ENCODE measurements at places on chromosomes 3 and 15. TPM values are rescaled to one million over a fixed set of nuclear protein-coding genes. Genes with fewer than 3 reads are reported as not detected.
A peak's percentile ranks its signal among the peaks of the same experiment; 100 is the strongest.

The NR2E3 gene
- not detected for total RNA-seq

DNA sequence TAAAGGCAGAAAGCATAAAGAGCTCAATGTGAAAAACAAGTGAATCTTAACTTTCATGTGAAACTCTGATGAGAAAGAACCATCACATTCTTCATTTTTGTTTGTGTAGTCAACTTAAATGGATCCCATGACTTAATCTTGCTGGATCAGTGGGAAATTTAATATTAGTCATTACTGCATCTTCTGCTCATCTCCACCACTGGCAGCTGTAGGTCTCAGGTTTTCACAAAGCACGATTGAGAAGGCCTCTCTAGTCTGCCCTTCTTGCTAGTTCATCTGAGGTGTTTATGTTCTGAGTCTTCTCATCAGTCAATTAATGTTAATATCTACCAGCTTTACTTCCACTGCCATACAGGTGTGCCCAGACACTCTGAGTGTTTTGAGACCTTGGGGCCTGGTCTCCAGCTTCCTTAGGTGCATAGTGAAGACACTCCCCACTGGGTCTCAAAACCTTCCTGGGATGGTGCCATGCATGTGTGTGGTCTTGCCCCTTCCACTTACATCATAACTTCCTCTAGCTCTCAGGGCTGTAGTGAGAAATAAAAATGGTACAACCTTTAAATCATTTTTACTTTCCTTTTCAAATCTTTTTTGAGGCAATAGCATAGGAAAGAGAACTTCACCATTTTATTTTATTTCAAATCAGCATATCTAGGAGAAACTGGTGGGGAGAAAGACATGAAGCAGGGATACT lies 421.6 kb upstream of the CBLB start:
- H3K27me3 ChIP-seq: no peaks in the 10 kb centered on the region
- H3K36me3 ChIP-seq: no peaks in the 10 kb centered on the region
- no peak overlapping the region for H3K27ac ChIP-seq
- H3K4me3 ChIP-seq: no peak overlapping the region
- no peak for DNase-seq
- H3K4me1 ChIP-seq: no peaks in the 10 kb centered on the region

- no peaks in the 10 kb centered on the region for H3K36me3 ChIP-seq
- no peak overlapping the region for H3K4me3 ChIP-seq
- H3K27me3 ChIP-seq: no peaks in the 10 kb centered on the region
- DNase-seq: no peak
- H3K27ac ChIP-seq: peak overlapping the region; percentile 98
- peaks cover 22% of the 10 kb centered on the region for H3K4me1 ChIP-seq
Observed at GRCh38 chr15:90187257-90187868, 13.8 kb upstream of the SEMA4B start.

DNA sequence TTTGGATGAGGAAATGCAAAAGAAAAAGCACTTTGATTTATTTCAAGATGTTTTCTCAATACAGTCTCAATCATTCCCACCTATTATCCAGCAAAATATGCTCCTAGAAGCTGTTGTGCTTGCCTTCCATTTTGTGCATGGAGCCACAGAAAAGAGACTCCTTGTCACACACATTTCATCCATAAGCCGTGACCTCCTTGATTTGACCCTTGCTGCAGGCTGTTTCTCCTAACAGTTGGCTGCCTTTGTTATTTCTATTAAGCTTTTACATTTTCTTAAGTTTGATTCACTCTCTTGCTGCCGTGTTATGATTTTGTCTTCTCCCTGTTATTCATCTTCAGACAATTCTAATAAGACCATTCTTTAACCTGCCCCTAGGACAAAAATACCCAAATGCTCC lies 124.2 kb upstream of the PLAAT1 start:
- H3K4me1 ChIP-seq: no peaks in the 10 kb centered on the region
- H3K4me3 ChIP-seq: no peak overlapping the region
- no peaks in the 10 kb centered on the region for H3K27me3 ChIP-seq
- H3K27ac ChIP-seq: no peak overlapping the region

DNA sequence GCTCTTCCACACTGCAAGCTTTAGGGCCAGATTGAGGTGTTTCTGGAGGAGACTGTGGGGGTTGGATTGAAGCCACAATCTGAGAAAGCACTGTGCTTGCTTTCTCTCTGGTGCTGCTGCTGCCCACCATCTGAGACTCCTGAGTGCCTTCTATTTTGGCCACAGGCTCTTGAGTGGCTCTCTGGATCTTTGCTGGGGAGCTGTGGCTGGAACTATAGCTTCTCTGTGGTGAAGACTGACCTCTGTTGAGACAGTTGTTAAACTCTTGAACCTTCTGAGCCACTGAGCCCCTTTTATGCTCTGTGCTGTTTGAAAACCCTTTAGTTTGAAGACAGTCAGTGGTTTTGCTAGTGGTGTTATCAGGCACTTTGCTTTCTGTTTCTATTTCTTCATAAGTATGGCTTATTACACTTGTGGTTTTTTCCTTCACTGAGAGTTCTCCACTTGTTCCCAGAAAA lies 108.7 kb upstream of the TSPAN3 start:
- H3K27ac ChIP-seq: no peak overlapping the region
- DNase-seq: no peak
- H3K4me1 ChIP-seq: peaks cover 13% of the 10 kb centered on the region
- H3K36me3 ChIP-seq: peaks cover 19% of the 10 kb centered on the region
- no peaks in the 10 kb centered on the region for H3K27me3 ChIP-seq
